Activated CD4-positive, alpha-beta T cell treated with anti-CD3 and anti-CD28 coated beads for 24 hours (primary cell): ENCODE measurements at places on chromosomes 3 and 15.

DNA sequence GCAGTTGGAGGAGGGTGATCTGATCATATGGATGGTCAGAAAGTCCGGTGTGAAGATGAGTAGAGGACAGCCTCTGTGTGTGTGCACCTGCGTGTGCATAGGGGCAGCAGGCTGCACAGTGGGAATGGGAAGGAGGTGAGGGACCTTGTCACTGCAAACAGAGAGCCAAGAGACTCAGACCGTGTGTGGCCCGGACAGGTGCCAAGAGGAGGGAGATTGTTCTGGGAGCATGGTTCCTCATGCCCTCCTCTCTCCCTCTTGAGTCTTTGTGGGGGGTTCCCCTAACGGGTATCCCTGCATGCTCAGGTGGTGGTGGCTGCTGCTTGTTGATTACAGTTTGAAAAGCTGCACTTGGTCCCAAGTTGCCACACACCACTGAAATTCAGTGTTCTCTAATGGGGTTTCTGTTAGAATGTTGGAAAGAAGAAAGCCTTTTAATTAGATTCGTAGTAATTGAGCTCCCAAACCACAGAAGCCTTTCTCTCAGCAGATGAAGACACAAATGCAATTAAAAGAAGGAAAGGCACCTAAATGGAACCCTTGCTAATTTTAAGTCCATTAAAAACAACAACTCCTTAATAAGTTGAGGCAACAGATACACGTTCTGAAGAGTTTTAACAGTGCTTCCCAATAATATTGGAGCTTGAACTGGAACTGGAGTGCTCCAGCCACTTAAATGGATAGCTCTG lies 68.9 kb downstream of the CHRNA7 start:
- DNase-seq = no peak

DNA sequence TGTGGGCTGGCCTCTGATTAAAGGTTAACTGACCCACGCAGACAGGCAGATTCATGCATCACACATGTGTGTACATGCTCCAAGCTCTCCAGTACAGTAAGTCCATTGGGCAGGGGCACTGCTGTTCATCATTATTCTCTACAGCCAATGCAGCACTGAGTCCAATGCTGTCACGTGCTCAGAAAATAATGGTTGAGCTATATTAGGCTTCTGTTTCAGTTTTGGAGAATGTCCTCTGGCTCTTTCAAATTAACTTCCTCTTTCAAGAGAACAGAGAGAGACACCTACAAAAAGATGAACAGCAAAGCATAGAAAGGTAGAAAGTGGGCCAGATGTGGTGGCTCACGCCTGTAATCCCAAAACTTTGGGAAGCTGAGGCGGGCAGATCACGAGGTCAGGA lies 202.6 kb downstream of the MEX3B start:
- DNase-seq = no peak

DNA sequence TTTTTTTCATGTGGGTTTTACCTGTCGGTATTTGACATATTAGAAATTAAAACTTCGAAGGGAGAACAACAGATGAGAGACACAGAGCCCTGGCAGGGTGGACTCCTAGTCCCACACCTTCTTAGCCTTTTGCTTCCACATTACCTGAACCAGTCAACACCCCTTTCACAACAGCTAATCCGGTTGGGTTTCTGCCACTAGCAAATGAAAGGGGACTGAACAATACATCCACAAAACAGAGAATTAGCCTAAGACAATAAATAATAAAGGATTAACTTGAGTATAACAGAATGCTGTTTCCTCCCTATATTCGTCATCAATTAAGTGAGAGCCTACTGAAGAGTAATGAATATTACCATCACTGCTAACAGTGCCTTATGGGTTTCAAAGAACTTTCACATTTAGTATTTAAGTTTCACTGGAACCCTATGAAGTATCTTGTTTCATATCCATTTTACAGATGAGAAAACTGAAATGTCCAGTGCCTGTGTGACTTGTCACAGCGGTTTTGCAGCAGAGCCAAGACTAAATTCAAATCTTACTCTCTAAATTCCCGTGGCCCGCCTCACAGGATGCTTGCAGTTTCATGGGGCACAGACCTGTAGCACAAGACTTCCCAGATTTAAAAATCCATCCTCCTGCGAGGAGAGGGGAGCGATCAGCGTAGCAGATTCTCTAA lies 1.0 kb upstream of the RAB8B start:
- DNase-seq = no peak

- DNase-seq = no peak
Observed at GRCh38 chr15:68368731-68369435, 63.1 kb downstream of the ITGA11 start.

GRCh38 chr3:174156200-174156599 lies 702.9 kb upstream of the NAALADL2 start:
- no peak for DNase-seq

- no peak for DNase-seq
Observed at GRCh38 chr3:101873619-101874018, 24.3 kb downstream of the NFKBIZ start.

DNA sequence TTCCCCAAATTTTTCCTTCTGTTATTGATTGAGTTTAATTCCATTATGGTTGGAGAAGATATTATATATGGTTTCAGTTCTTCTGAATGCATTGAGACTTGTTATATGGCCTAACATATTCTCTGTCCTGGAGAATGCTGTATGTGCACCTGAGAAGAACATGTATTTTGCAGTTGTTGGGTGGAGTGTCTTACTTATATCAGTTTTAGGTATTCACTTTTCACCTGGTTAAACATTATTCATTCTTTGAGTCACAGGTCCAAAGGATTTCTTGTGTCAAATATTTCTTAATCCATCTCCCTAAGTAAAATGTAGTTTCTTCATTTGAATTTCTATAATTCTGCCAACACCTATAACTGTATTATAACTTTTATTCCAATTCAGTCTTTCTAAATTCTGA lies 17.8 kb downstream of the ACKR2 start:
- no peak for DNase-seq
